ENCODE measurements at places on chromosomes 7 and 10. TPM values are rescaled to one million over a fixed set of nuclear protein-coding genes. Genes with fewer than 3 reads are reported as not detected.

SPDYE11 gene
- total RNA-seq, result not detected

TRPV6 gene
- total RNA-seq, result not detected

AS3MT gene
- total RNA-seq, result 0.94 TPM

KIF5B gene
- 39.3 TPM for total RNA-seq

GHRHR gene
- total RNA-seq, result 0.29 TPM

Data from A549 treated with RU486 at 1 μM for 4 hours (cell line).